ENCODE measurements at places on chromosomes 7 and 10.

GRCh38 chr7:34104115-34104514 is 198.8 kb downstream of the BMPER start:
- DNase-seq = no peak

- DNase-seq = peak; percentile 42
Observed at GRCh38 chr10:125824736-125825135, 1.4 kb downstream of the BCCIP start.

DNA sequence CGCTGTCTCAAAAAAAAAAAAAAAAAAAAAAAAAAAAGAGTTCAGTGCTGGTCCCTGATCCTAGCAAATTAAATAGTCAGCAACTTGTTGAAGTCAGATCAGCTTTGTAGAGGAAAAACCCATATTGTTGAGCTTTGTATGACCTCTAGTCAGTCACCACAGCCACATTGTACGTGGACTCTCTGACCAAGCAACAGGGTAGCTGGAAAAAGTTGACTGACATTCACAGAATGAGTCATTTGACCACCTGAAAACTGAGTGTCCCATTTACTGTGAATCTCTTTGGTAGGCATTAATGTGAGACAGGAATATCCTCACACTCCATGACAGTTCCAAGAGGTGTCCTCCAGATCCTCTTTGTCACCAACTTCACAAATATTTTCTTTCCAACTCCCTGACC is 371.1 kb downstream of the LRRTM3 start:
- DNase-seq = no peak

DNA sequence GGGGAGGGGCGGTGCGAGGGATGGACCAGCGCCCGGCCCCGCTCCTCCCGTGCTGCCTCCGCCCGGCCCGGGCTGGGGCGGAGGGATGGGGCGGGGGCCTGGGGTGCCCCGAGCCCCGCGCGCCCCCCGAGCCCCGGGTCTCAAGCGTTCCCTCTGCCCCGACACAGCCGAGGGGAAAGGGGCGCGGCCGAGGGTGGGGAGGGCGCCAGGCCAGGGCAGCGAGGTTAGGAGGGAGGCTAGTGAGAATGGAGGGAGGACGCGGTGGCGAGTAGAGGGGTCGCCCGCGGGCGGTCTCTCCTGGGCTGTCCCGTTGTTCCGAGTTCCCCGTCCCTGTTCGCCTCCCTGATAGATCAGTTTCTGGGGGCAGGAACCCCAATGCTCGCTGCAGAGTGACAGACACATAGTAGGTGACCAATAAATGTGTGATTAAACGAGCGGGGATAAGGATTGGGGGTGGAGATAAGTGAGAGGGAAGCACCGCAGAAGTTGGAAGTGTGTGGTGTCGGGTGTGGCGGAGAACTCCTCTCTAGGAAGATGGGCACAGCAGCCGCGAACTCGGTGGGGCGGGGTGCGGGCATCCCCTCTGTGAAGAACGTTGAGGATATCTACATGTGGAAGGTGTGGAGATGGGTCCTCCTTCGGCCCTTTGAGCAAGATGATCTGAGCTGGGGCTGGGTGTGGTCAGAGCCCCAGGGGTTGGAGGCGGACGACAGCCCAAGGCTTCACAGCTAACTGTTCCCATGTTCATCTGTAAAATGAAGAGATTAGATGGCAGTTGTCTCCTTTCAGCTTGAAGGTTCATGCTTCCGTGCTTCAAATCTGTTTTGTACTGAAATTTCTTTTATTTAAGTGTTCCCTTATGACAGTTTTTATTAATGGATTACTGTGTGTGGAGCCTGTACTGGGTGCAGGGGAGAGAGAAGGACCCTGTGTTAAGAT is 580 bp downstream of the ZNF775 start:
- DNase-seq = peak; percentile 46

- no peak for DNase-seq
Observed at GRCh38 chr7:66517212-66517909, 111.3 kb upstream of the KCTD7 start.

DNA sequence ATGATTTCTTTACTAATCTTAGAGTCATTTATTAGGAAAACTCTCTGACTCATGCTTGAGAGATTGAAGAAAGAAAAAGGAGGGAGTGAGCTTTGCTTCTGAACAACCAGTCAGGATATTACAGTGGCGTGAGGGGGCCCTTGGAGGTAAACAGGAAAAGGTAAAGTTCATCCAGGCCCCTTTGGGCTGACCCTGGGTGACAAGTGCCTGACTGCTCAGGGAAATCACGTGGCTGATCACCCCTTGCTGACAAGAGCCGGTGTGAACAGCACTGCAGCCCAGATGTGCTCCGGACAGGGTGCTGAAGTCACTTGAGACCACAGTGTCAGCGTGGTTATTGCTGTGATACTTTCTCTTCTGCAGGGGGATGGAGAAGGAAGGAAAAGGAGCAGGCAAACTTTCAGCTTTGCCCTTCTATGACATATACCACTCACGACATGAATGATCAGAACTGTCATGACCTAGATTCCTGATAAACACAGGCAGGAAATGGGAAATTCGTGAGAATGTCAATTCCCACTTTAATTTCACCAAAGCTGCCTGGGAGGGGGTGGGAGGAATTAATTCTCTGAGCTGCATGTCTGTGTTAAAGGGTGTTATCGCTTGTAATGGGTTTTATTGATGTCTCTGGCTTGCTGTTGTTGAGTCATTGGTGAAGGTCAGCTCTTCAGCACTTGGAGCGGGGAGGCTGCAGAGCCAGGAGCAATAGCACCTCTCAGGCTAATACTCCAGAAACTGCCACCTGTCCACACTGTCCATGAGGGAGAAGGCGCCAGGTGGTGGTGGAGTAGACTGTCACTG is 139.8 kb upstream of the AOAH start:
- no peak for DNase-seq

DNA sequence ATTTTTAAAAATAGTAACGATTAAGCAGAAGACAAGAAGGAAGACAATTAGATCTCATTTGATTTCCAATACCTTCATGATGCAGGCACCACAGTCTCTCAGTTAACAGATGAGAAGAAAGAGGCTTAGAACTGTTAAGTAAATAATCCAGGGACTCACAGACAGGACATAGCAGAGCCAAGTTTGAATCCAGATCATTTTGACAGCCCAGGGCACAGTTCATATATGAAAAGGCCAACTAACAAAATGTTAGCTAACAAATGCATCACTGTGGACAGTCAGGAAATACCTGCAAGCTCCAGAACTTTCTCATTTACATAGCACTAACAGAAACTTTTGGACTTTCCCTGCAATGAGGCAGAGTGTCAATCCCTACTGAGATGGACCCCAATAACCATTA is 4.2 kb upstream of the NPSR1 start:
- DNase-seq = no peak

GRCh38 chr7:112266595-112267270 is 60.2 kb downstream of the ZNF277 start:
- no peak for DNase-seq

- DNase-seq = no peak
Observed at GRCh38 chr10:16491933-16492332, 29.7 kb downstream of the C1QL3 start.

DNA sequence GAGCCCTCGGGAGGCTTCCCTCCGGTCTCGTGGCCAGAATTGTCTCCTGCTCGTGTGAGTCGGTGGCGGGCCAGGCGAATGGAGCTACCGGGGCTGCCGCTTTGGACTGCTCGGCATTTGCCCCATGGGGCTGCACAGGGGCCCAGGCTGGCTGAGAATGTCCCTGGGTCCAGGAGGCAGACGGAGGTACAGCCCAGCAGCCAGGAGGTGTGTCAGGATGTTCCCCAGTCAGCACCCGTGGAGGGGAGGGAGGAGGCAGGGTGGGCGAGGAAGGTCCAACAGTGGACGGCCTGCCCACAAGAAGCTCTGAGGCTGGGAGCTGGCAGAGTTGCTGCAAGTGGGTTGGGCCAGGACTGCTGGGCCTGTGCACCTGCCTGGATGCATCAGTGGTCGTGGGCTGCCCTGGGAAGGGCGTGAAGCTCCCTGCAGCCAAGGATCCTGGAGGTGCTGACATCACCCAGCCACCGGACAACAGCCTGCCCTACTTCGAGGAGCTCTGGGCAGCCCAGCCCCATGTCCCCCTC is 46.4 kb downstream of the PDGFA start:
- DNase-seq = no peak

GRCh38 chr7:42096681-42097561 is 140.1 kb downstream of the GLI3 start:
- no peak for DNase-seq

DNA sequence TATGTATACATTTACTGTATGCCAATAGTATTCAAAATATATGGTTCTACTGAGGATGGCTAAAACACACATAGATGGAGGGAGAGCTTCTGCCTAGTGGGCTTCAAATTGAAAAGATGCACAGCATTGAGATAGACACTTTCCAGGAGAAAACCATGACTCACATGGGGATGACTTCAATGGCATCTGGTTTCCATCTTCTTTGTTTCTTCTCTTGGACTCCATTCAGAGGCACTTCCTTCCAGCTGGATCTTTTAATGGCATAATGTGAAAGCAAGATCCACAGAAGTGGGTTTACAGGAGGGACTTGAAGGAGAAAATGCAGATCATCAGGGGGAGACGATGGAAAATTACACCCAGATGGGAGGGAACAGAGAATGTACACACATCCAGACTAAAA is 84.9 kb downstream of the ZNF365 start:
- DNase-seq = peak; percentile 48

DNA sequence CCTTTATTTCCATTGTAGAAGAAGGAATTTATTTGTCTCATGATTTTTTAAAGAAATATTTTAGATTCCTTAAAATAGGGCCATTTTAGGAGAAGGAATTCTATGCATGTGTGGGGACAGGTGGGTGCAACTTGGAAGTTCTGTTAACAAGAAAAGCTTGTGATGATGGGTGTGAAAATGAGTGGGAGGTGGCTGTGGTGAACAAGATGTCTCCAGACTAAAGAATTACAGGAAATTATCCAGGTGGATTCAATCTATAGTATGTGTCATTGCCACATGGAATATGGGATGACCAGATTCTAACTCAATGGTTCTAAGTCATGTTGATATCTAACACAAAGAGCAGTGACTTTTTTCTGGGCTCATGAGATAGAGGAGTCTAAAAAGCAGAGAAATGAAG is 229.6 kb upstream of the IGFBP3 start:
- DNase-seq = no peak

DNA sequence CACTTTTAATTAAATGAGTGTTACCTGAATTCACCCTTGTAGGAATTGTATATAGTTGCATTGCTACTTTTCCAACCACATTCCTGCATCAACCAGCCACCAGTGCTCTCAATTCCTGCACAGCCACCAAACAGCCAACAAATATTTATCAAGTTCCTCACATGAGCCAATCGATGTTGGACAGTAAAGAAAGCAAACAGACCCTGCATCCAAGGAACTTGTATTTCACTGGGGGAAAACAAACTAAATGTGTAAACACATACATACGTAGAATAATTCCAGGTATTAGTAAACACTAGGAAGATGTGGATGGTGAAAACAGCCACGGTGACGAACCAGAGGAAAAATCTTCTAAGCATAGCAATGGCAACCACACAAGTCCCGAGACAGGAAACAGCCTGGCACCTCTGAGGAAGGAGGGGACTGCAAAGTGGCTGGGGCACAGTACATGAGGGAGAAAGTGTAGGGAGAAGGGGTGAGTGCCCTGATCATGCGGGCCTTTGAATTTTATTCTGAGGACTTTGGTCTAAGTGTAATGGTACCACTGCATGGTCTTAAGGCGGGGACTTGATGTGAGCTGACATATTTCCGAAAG is 111.2 kb downstream of the XRCC2 start:
- DNase-seq = no peak

GRCh38 chr10:103855852-103856796 is 748 bp upstream of the SH3PXD2A start:
- no peak for DNase-seq

DNA sequence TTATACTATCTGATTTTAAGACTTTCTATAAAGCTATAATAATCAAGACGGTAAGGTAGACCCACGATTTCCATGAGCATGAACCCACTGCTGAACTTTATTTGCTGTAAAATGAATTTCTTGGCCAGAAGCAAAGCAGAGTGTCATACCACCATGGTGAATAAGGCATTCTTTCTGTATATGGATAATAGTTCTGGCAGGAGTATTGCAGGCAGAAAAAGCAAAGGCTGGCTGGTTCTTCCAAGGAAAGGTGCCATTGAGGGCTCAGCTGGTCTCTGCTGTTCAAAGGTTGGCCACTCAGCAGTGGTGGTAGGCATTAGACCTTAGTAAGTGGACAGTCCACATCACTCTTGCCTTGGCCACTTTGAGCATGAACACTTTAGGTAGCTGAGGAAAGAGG is 104.1 kb upstream of the KCNMA1 start:
- peak; percentile 33 for DNase-seq

- no peak for DNase-seq
Observed at GRCh38 chr10:108612485-108612884, 1310.8 kb downstream of the XPNPEP1 start.

DNA sequence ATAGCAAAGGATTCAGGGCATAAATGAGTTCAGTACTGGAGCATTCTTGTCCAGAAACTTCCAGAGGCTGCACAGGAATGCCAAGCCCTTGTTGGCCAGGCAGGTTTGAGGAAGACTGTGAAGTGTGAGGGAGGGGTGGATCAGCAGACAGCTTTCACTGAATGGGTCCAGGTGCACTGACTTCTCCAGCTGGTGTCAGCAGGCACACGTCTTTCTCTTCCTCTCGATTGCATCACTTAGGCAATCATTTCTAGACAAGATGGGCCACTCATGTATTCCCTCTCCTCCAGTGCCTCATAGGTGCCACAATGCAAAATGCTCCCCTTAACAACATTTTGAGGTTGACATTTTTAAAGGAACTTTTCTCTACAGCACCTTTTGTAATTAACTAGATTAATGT is 15.6 kb upstream of the PLEKHS1 start:
- DNase-seq = no peak

DNA sequence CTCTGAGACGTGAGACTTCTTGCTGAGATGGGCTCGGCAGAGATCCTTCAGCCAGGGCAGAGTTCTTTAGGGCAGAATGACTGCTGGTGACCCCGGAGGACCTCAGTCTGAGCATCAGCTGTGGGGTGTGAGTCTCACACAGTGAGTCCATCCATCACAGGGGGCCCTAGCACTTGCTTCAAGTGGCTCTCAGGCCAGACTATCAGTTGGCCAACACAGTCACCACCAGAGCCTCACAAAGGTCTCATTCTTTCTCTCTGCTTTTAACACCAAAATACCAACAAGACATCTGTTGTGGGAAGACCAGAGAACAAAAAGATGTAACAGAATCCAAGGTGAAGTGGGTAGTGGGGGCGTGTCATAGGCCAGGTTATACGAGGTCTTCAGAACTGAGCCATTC is 345.6 kb upstream of the NRP1 start:
- no peak for DNase-seq

- DNase-seq = no peak
Observed at GRCh38 chr10:21176934-21177480, 279.9 kb upstream of the NEBL start.

- no peak for DNase-seq
Observed at GRCh38 chr7:123995617-123996326, 37.1 kb downstream of the TMEM229A start.

GRCh38 chr7:33905389-33906032 is at the start of gene BMPER:
BMPER (plus strand) TSS chr7:33905539; CDS start chr7:33905614, 75 bp downstream.
- peak; percentile 52 for DNase-seq

Data from AG08396 (cell line).